ENCODE measurements at places on chromosomes 1 and 21. TPM values are rescaled to one million over a fixed set of nuclear protein-coding genes. Genes with fewer than 3 reads are reported as not detected.

TRIM58 gene
- not detected for polyA plus RNA-seq

RNF186 gene
- 8.0 TPM for polyA plus RNA-seq

UBL4B gene
- not detected for polyA plus RNA-seq

SERINC2 gene
- 20.7 TPM for polyA plus RNA-seq

SRGAP2B gene
- polyA plus RNA-seq = 3.5 TPM

GBP7 gene
- not detected for polyA plus RNA-seq

DISP3 gene
- polyA plus RNA-seq = not detected

TMEM52 gene
- polyA plus RNA-seq = 0.13 TPM

RHOU gene
- 37.3 TPM for polyA plus RNA-seq

RAB7B gene
- polyA plus RNA-seq = 7.9 TPM

KIAA0040 gene
- 5.6 TPM for polyA plus RNA-seq

KCNA2 gene
- polyA plus RNA-seq = 0.69 TPM

GJA9 gene
- polyA plus RNA-seq = not detected

GPR25 gene
- not detected for polyA plus RNA-seq

TRIM63 gene
- 1.5 TPM for polyA plus RNA-seq

GFI1 gene
- polyA plus RNA-seq = 0.13 TPM

ANKRD45 gene
- polyA plus RNA-seq = not detected

TRIM17 gene
- polyA plus RNA-seq = not detected

ZNF648 gene
- not detected for polyA plus RNA-seq

SPATA21 gene
- 0.38 TPM for polyA plus RNA-seq

KRTAP19-6 gene
- polyA plus RNA-seq = not detected

TSPAN1 gene
- polyA plus RNA-seq = 26.5 TPM

HSD3B2 gene
- polyA plus RNA-seq = not detected

FNBP1L gene
- polyA plus RNA-seq = 11.6 TPM

AMPD1 gene
- polyA plus RNA-seq = 0.05 TPM

FMO1 gene
- polyA plus RNA-seq = 0.28 TPM

TMOD4 gene
- 0.69 TPM for polyA plus RNA-seq

FNDC10 gene
- 0.38 TPM for polyA plus RNA-seq

RNASEL gene
- 6.9 TPM for polyA plus RNA-seq

OR2T35 gene
- polyA plus RNA-seq = not detected

CHODL gene
- polyA plus RNA-seq = not detected

CD1C gene
- polyA plus RNA-seq = 0.25 TPM

INKA2 gene
- polyA plus RNA-seq = not detected

PLEKHA6 gene
- 6.1 TPM for polyA plus RNA-seq

ATAD3C gene
- 0.08 TPM for polyA plus RNA-seq
